ENCODE measurements at places on chromosomes 2 and 18.

GRCh38 chr2:118970396-118971135 is 28.6 kb downstream of the MARCO start:
- DNase-seq: peak; percentile 7

DNA sequence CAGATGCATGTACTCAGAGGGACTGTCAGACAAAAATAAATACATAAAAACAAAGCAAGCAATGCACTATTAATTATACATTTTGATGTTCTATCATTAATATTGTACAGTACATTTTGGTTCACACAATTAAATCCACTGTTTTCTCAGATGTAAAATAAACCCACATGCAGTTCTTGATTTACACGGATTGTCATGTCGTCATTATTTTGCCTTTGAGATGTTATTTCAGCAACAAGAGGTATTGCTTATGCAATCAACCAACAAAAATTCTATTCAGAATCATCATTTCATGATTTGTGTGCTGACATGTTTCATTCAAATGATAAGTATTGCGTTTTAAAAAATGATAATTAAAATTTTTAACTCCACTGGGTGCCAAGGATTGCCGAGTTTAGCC is 79.2 kb downstream of the TSHZ1 start:
- DNase-seq: no peak

GRCh38 chr2:44768438-44769236 is 172.9 kb upstream of the SIX3 start:
- DNase-seq: no peak

GRCh38 chr2:201084863-201085262 is 13.1 kb downstream of the NDUFB3 start:
- DNase-seq: no peak

DNA sequence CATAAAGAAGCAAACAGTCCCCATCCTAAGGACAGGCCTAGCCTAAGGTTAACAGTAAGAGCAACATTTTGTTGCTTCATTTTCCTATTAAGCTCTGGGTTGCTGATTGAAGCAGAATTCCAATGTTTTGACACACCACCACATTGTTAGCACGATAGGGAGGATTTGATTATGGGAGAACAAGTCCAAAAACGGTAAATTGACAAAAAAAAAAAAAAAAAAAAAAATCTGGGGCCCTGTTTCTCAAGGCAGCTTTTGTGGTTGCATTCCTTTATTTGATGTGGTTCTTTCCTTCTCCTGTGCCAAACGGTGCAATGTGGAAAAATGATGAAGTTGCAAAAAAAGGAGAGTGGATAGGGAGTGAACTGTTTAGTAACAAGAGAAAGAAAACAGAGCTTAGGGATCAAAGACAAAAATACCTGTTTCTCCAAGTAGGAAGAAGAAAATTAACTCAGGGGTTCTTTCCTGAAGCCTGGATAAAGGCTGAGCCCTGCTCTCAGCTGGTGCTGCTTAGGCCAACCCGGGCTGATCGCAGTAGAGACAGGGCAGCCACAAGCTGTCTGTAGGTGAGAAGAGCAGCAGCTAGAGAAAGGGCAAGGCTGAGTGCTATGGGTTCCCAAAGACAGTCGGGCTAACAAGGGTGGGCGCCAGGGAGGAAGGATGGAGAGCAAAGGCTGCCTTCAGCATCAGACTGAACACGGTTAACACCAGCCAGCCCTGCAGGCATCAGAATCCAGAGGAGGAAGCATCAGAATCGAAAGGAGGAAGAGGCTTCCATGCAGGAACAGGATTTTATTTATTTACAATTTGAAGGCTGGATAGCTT is 167.8 kb upstream of the FOSL2 start:
- DNase-seq: peak; percentile 82

DNA sequence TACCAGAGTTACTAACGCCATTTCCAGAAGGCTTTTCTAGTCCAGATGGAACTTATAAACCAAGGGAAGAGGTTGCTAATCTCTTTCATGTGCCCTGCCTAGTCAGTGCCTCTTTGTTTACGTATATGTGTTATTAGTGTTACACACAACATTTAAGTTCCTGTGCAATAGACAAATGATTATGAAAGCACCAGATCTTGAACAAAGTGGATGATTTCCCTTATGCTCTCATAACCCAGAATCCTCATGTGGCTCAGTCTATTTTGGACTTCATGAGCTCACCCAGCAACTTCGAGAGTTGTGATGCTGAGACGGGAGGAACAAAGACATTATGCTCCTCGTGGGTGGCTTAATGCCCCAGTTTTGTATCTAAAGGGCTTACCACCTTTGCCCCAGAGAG is 214.4 kb upstream of the SP5 start:
- no peak for DNase-seq

DNA sequence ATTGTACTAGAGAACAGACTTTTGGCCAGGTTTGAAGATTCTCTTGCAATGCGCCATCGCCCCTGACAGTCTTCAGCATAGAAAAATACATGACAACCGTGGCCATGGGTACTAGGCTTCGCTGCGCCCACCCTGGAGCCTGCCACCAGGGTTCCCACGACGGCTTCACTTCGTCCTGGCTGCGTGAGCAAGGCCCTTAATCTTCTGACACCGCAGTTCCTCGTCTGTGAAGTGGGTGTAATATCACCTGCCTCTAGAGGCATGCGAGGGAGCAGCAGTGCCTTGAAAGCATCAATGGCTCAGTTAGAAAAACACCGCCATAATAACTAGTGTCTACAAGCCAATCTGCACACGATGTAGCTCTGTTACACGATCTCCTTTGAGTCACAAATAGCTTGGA is 175.2 kb upstream of the HS6ST1 start:
- no peak for DNase-seq

DNA sequence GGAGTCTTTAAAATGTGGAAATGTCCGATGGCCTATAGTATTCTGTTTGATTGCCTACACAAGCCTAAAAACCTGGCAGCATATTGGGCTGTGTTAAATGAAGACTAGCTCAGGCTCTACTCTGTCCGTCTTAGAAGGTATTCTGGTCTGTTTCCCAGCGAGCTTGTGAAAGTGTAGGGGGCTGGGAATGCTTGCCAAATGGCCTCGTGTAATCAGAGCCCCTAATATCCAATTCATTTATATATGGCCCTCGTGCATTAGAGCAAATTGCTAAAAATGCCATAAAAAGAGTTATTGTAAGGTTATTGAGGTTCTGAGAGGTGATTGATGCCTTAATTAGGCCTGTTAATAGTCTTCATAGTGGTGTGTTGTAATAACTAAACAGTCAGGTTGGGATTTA is 1500.4 kb downstream of the DPP10 start:
- no peak for DNase-seq

DNA sequence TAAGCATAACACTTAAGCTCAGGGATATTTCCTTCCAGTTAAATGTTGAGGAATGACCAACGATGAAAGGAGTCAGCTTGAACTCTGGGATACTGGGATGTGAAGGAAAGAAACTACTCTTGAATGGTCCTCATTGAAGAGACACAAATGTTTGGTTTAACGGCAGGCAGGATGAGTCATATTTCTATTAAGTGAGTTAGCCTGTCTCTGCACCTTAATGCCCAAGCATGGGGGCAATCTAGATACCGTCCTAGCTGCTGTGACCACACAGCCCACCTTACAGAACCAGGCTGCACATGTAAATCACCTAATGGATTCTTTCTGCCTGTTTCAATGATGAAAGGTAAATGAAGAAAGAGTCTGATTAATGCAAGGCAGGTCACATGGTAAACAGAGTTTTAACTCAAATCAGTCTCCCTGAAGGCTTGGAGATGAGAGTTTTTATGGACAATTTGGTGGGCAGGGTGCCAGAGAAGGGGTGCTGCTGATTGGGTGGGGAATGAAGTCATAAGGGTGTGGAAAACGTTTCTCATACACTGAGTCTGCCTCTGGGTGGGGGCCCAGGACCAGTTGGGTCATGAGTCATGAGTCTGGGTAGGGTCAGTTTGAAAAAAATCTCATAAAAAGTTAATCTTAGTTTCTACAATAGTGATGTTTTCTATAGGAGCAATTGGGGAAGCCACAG is 144.6 kb upstream of the MMADHC start:
- DNase-seq: peak; percentile 76

DNA sequence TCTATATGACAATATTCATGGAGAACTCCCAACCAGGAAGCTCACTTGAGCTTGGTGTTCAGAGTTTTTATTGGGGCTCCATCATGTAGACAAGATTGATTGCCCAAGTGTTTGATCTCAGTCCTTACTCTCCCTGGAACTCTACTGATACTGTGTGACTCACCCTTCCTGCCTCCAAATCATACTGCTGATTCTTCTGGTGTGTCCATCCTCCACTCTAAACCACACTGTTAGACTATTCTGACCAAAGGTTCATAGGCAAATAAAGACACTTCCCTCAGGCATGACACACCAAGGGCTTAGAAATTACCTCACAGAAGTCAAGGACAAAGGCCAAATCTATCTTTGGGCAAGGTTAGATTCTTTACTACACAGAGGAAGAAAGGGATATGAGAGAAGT is 107.9 kb upstream of the CDH20 start:
- no peak for DNase-seq

GRCh38 chr2:71689968-71690834 is 236.8 kb downstream of the DYSF start:
- no peak for DNase-seq

- DNase-seq: peak; percentile 76
Measured at GRCh38 chr2:230053753-230054478, 14.8 kb downstream of the SLC16A14 start.

- DNase-seq: no peak
Measured at GRCh38 chr2:60424233-60424632, 129.2 kb downstream of the BCL11A start.

- DNase-seq: no peak
Measured at GRCh38 chr18:9174302-9174701, 37.7 kb downstream of the ANKRD12 start.

GRCh38 chr2:30026091-30027055 is 105.0 kb upstream of the ALK start:
- DNase-seq: peak; percentile 97

DNA sequence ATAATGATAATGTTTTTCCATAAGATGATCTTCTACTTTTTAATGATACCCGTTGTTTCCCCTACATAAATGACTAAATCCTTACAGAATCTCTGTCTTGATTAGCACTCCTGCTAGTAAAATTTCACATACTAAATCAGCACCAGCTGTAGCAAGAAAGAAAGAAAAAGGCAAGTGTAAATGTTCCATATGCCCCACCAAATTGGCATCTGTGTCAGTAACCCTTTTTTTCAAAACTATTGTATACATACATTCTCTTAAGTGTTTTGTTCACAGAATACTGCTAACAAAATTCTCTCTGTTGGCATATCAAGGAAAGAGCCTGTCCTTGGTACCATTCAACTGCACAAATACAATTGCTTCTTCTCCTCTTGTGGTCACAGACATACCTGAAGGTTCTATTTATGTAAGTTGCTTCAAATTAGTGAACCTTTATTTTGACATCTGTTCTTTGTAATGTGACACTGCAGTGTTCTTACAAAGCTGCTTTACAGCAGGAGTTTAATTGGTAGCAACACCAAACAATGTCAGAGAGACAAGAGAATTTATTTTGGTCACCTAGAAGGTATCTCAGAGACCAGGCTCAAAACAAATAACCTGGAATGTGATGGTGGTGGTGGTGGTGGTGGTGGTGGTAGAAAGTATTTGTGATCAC is 641.9 kb downstream of the ZEB2 start:
- no peak for DNase-seq

- no peak for DNase-seq
Measured at GRCh38 chr2:100278986-100279385, 43.3 kb downstream of the LONRF2 start.

GRCh38 chr2:232505856-232506255 is 14.3 kb upstream of the PRSS56 start:
- no peak for DNase-seq

- no peak for DNase-seq
Measured at GRCh38 chr2:128342550-128342949, 23.9 kb upstream of the HS6ST1 start.

GRCh38 chr2:99789849-99790248 is 300.0 kb upstream of the REV1 start:
- no peak for DNase-seq

DNA sequence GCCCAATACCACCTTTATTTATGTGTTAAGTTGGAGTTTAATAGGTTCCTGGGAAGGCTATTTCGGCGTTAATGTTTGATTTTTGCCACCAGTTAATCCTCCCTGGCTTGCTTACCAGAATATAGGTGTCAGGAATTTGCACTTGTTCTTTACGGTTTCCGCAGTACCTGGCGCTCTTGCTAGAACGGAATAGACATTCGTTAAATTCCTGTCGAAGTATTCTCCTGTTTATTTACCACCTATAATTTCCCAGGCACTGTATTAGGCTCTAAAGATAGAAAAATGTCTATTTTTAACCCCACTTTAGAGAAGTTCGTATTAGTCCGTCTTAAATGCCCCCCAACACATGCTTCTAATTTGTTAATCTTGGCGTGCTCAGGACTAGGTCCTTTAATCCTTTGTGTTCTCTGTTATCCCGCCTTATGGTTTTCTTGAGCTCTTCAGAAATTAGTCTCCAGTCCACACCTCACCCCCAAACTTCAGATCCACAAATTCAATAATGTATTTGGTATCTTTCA is 575 bp downstream of the CCDC150 start:
- DNase-seq: no peak

DNA sequence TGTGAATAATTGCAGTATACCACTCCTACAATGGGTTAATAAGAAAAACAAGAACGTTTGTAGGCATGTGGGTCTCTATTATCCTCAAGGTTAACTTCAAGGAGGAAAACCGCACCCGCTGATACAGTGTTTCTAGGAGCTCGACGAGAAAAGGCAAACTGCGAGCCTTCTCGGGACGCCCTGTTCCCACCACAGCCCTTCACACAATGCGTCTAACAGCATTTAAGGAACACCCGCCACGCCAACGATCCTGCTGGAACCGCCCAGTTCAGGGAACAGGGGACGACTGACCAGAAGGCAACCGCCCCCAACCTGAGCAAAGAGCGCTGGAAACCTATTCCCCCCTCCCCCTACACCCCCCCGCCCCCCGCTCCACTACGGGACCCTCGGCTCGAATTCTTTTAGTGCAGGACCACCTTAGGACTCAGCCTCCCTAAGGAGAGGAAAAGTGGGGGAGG is 710 bp upstream of the TMSB10 start:
- peak; percentile 83 for DNase-seq

- DNase-seq: peak; percentile 67
Measured at GRCh38 chr2:238320648-238321281, 447 bp downstream of the TRAF3IP1 start.

DNA sequence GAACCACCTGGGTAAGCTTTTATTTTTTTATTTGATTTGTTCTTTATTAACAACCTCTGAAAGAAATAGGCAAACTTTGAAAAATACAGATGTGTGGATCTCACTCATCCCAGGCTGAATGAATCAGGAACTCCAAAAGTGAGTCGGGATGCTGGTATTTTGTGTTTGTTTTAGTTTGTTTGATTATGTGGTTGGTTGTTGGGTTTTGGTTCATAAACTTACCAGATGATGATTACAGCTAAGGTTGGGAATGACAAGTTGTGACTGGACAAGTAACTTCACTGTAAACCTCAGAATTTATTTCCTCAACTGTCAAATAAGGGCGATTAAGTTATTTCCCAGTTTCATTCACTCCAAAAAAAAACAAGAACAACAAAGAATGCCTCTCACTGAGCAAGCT is 80.5 kb upstream of the KIF5C start:
- DNase-seq: peak; percentile 48

Measured in GM23248 (cell line).